ENCODE measurements at places on chromosomes 7 and 10.

- no peak for DNase-seq
These were observed 16.1 kb downstream of the USP6NL start for GRCh38 chr10:11595395-11595692.

GRCh38 chr7:47724335-47724982 is 142.5 kb upstream of the TNS3 start:
- DNase-seq, result no peak

DNA sequence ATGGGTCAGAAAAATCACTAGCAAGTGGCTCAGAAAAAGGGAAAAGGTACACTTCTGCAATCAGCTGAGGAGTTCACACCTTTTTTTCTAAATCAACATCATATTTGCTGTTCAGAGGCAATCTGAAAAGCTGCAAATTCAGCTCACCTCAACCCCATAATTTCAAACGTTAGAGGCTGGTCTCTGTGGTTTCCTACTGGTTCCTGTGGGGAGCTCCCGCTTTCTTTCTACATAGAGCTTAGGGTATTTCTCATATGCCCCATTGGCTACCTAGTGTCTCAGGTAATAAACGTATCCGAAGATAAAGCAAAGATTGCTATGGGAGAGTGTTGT is 5.2 kb upstream of the ZNF22 start:
- DNase-seq, result no peak

- no peak for DNase-seq
These were observed 83.6 kb downstream of the TMEM106B start for GRCh38 chr7:12294701-12295100.

- DNase-seq, result no peak
These were observed 8.3 kb downstream of the PI4K2A start for GRCh38 chr10:97648562-97649404.

- DNase-seq, result no peak
These were observed 9.6 kb upstream of the CFAP46 start for GRCh38 chr10:132951926-132952325.

- DNase-seq, result no peak
These were observed 51.8 kb upstream of the BMPER start for GRCh38 chr7:33853361-33854062.

- DNase-seq, result no peak
These were observed 9.2 kb downstream of the SP8 start for GRCh38 chr7:20777377-20778062.

DNA sequence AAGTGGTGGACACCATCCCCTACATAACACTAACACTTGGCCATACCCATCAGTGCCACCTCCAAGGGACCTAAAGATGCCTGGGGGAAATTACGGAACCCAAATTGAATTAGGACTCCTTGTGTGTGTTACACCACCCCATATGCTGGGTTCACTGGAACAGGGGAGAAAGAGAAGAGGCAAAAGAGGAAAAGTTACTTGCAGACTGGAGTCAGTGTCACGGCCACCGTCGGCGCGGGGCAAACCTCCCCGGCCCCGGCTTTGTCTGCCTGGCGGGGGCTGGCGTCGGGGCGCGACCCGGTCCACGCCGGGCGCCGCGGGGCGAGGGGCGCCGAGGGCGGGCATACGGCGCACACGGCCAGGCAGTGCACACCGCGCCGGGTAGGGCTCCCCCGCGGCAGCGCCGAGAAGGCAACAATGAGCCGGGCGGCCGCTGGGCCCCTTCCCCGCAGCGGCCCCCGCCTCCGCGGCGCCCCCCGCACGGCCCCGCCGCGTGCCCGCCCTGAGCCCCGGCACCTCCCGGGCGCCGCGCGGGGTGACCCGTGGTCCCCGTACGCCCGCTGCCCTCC is 171.1 kb downstream of the FAM107B start:
- no peak for DNase-seq

GRCh38 chr7:38929460-38930171 is 20.6 kb upstream of the VPS41 start:
- no peak for DNase-seq

DNA sequence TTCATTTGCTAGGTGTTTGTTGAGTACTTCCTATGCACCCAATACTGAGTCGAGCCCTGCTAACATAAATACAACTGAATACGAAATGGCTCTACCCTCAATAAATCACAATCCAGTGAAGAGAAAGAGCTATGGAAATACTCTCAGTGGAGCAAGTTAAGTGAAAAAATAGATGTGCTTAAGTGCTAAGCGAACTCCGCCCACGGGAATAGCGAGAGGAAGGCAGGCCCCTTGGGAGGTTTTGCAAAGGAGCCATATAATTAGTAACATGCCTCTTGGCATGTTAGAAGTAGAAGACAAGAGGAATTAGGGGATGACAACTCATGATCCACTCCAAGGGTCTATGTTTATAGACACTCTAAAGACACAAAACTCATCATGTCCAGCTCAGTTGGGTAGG is 42.8 kb upstream of the TSPAN33 start:
- no peak for DNase-seq

DNA sequence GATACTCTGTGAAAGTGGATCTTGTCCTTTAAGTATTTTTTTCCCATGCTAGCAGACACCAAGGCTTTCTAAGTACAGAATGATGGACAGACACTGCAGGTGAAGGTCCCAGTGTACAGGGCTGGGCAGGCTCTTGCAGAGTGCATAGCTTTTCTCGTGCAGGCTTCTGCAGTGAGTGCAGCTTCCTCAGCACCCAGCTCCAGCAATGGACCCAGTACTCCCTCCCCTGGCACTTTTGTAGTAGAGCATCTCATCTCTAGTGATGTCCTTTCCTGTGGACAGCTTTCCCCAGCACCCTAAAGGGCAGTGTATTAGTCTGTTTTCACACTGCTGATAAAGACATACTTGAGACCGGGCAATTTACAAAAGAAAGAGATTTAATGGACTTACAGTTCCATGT is 104.3 kb downstream of the CUL2 start:
- no peak for DNase-seq

- DNase-seq, result peak; percentile 11
These were observed 284.3 kb downstream of the SORCS3 start for GRCh38 chr10:104925232-104925851.
